Activated CD4-positive, alpha-beta T cell treated with anti-CD3 and anti-CD28 coated beads for 24 hours (primary cell): ENCODE measurements at places on chromosomes 6 and 20.

DNA sequence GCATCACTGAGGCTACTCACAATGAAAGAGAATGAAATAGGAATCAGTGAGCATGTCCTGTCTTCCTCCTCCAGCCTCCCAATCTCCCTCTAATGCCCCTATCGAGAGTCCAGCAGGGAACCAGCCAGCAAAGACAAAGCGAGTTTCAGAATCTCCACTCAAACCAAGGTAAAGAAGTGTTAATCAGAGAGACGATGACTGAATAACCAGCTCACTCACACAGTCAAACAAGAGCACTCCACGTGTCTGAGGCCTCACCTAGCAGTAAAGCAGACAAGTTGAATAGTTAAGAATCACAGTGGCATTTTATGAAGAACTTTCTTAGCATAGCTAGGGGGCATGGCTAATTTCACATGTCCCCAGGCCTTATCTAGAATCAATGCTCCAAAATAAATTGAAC lies 3.3 kb upstream of the TREM1 start:
- DNase-seq: no peak

- no peak for DNase-seq
Measured at GRCh38 chr6:106963544-106963943, 11.0 kb downstream of the CD24 start.

DNA sequence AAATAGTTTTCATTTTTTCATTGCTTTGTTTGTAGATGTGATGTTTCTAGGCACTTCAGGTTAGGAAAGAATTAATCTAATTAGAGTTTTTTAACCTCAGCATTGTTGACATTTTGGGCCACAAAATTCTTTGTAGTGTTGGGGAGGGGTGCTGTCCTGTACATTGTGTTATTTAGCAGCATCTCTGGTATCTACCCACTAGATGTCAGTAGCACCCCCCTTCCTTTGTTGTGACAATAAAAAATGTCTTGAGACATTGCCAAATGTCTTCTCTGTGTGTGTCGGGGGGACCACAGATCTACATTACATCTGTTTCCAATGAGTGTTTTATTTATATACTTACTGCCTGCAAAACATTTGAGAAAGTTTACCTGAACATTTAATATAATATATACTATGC lies 45.6 kb downstream of the EYA4 start:
- no peak for DNase-seq

- DNase-seq: no peak
Measured at GRCh38 chr6:110425816-110426215, 10.4 kb upstream of the DDO start.

GRCh38 chr6:123316733-123317323 lies 319.9 kb downstream of the TRDN start:
- no peak for DNase-seq

DNA sequence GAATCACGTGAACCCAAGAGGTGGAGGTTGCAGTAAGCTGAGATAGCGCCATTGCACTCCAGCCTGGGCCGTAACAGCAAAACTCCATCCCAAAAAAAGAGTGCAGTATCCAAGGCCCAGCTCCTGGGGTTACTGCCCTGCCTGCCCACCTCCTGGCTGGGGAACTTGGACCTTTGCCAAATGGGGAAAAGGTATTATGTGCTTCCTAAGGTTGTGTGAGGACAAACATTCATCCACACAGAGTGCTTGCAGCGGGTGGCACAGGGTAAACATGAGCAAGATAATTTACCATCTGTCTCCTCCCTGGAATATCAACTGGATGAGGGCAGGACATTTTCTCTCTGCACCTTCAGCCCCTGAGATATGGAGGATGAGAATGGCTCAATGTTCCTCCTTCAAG lies 94.9 kb upstream of the POPDC3 start:
- DNase-seq: no peak

- no peak for DNase-seq
Measured at GRCh38 chr6:36913082-36913481, 27.3 kb downstream of the C6orf89 start.

DNA sequence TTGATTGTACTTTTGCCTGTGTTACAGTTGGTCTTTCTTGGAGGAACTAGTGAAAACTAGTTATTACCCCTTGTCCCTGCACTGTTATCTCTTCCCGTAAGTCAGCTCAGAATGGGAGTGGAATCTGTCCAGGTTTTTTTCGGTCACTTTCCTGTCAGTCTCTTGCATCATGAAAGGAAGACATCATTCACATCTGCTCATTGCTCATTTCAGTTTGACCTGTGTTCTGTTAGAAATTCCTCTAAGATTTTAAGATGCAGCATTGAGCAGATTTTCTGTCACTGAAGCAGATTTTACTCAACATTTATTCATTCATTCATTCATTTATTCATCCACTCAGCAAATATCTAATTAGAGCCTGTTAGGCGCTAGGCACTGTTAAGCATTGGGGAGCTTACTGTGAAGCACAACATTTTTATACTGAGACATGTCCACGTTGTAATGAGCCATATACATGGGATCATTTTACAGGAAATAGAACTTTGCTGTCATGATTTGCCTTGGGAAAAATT lies 33.1 kb upstream of the HINT3 start:
- no peak for DNase-seq

- DNase-seq: no peak
Measured at GRCh38 chr6:106324726-106325335, 729 bp downstream of the ATG5 start.

DNA sequence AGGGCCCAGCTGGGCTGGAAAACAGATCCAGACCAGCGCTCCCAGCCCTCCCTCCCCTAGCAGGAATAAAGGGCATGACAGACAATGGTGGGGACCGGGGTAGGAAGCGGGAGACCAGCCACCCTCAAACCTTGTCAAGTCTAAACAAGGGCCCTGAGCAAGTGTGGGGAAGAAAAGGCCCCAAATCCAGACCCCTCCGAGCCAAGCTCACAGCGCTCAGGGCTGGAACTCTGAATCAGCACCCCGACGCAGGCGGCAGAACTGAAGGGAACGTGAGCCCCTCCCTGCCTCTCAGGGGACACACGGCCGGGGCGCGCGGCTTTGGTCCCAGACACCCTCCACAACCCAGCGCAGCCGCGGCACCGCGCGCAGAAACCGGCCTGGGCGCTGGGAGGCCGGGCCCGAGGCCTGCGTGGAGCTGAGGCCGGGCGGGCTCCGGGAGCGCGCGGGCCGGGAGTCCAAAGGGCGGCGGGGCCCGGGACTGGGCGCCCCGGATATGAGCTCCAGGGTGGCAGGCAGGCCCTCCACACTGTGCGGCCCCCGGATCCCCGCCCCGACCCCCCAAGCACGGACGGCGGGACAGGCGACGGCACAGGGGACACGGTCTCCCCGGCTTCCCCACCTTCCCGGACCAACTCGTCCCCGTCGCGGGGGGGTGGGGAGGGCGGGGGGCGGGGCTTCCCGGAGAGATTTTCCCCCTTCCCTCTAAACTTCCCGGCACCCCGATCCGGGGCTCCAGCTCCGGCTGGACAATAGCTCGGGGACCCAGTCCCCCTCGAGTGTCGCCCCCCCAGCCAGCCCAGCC lies 641 bp downstream of the TEAD3 start:
- no peak for DNase-seq

DNA sequence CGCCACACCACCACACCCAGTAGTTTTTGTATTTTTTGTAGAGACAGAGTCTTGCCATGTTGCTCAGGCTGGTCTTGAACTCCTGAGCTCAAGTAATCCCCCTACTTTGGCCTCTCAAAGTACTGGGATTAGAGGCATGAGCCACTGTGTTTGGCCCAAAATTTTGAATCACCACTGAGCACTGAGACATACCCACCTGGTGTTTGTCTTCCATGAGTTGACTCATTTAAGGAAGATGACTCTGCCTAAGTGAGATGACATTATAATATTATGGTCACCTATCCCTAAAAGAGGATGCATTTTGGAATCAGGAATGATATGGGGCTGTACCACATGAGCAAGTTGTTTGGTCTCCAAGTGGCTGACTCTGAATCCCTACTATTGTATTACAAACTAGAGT lies 54.6 kb upstream of the RNF217 start:
- DNase-seq: no peak

- DNase-seq: peak; percentile 80
Measured at GRCh38 chr20:48769069-48769983, 58.5 kb downstream of the PREX1 start.

DNA sequence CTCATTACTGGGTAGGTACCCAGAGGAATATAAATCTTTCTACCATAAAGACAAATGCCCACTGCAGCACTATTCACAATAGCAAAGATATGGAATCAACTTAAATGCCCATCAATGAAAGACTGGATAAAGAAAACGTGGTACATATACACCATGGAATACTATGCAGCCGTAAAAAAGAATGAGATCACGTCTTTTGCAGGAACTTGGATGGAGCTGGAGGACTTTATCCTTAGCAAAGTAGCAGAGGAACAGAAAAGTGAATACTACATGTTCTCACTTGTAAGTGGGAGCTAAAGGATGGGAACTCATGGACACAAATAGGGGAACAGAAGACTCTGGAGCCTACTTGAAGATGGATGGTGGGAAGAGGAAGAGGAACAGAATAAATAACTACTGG lies 119.7 kb downstream of the EPHA7 start:
- DNase-seq: no peak

DNA sequence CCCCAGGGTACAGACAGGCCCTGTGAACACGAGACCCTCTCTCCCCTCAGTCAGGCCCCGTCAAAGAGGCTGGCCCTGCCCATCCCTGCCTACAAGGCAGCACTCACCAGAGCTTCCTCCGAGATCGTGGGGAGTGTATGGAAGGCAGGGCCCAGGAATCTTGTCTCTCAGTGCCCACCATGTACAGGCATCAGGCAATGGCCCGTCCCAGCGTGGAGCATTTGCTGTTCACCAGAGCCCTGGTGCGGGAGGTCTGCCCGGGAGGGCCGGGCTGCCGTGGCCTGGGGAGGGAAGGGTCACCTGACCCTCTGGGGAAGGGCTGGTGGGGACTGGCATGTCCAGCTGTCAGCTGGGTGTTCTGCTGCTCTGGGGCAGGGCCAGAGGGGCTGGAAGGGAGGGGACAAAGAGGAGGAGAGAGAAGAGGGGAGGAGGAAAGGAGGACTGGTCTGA lies at the start of gene IP6K3:
TSS of gene IP6K3 (minus strand) at position 255 of the 450 bp plus-strand sequence. CDS start 11,429 bp downstream, outside the sequence.
- DNase-seq: no peak

- no peak for DNase-seq
Measured at GRCh38 chr6:137286916-137287315, 67.7 kb upstream of the IFNGR1 start.

GRCh38 chr6:80145509-80145908 lies 39.0 kb downstream of the BCKDHB start:
- no peak for DNase-seq

GRCh38 chr20:47419953-47420514 lies 63.5 kb upstream of the ZMYND8 start:
- no peak for DNase-seq

DNA sequence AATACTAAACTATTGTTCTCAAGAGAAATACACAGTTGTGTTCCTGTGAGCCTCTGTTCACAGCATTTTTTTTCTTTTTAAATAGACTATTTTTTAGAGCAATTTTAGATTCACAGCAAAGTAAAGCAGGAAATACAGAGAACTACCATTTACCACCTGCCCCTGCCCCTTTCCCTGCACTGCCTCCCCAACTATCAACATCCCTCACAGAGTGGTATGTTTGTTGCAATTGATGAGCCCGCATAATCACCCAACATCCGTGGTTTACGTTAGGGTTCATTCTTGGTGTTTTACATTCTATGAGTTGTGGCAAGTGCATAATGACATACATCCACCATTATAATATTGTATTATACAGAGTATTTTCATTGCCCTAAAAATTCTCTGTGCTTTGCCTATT lies 71.6 kb upstream of the TNFAIP3 start:
- no peak for DNase-seq

DNA sequence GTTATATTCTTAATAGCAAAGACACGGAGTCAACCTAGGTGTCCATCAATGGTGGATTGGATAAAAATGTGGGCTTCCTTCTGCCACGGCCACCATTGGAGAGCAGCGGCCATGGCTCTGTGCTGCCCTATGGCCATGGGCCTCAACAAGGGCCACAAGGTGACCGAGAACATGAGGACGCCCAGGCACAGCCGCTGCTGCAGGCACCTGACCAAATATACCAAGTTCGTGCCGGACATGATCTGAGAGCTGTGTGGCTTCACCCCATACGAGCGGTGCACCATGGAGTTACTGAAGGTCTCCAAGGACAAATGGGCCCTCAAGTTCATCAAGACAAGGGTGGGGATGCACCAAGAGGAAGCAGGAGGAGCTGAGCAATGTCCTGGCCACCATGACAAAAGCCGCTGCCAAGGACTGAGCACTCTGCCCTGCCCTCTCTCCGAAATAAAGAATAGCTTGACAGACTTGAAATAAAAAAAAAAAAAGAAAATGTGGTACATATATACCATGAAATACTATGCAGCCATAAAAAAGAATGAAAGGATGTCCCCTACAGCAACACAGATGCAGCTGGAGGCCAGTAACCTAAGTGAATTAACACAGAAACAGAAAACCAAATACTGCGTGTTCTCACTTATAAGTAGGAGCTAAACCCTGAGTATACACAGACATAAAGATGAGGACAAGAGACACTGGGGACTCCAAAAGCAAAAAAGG lies 81.0 kb downstream of the FKBP5 start:
- no peak for DNase-seq

DNA sequence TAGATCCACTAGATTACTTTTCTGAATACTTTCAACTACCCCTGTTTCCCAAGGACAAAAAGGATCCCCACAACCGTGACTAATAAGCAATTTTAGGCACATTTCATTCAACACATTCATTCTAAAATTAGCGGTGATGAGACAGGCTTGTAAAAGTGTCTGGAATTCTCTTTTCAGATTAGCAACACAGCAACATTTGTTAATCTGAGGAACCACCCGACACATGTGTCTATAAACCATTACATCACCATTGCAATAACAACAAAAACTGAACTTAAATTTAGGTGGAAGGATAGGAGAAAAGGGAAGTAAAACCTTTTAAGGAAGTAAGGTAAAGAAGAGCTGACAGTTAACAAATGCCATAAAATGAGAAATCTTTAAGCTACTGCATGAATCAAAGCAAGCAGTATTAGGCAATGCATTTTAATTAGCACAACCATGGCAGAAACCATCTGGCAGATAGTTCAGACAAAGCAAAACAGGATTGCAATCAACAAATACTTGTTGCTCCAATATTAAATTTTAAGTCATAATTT lies 49.1 kb downstream of the MAP3K7 start:
- DNase-seq: no peak

GRCh38 chr6:41503827-41504465 lies 42.2 kb upstream of the FOXP4 start:
- no peak for DNase-seq

DNA sequence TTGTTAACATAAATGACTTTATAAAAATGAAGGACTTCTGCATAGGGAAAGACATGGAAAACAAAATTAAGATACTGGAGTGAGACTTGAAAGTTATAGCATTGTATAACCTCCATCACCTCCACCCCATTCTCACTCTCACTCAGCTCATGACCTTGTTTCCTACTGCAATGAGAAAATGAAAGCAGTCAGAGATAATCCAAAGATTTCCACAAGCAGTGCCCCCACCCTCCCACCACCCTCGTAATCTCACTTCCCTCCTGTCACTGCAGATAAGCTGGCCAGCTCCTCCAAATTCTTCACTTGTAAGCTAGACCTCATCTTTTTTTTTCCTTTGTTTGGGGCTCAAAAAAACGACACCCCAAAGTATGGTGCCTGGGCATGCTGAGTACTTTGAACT lies 52.9 kb upstream of the PROKR2 start:
- no peak for DNase-seq
